ENCODE measurements at places on chromosomes 6 and 20. TPM values are rescaled to one million over a fixed set of nuclear protein-coding genes. Genes with fewer than 3 reads are reported as not detected.

GRM4 gene
- 3.1 TPM for total RNA-seq

DOP1A gene
- total RNA-seq: 32.4 TPM

SNAI1 gene
- total RNA-seq: 13.5 TPM

LAMA2 gene
- total RNA-seq: 2.3 TPM

XKR7 gene
- 3.1 TPM for total RNA-seq

ABCF1 gene
- total RNA-seq: 84.9 TPM

PLN gene
- total RNA-seq: not detected

HLA-A gene
- total RNA-seq: 320 TPM

RPN2 gene
- total RNA-seq: 230 TPM

TLDC2 gene
- 0.29 TPM for total RNA-seq

METTL24 gene
- 1.3 TPM for total RNA-seq

SCAF8 gene
- total RNA-seq: 39.6 TPM

TMEM30A gene
- 47.7 TPM for total RNA-seq

BTNL2 gene
- not detected for total RNA-seq

NHLRC1 gene
- total RNA-seq: 0.29 TPM

PKHD1 gene
- total RNA-seq: 0.20 TPM

SALL4 gene
- total RNA-seq: 333 TPM

MTFR2 gene
- 4.0 TPM for total RNA-seq

LY6G6C gene
- 0.29 TPM for total RNA-seq

SNX5 gene
- 176 TPM for total RNA-seq

TMEM244 gene
- total RNA-seq: not detected

SLC4A11 gene
- 11.5 TPM for total RNA-seq

All from endodermal cell (in vitro differentiated cells).